B cell (primary cell): ENCODE measurements at places on chromosomes 5 and 9. TPM values are rescaled to one million over a fixed set of nuclear protein-coding genes. Genes with fewer than 3 reads are reported as not detected.

Gene F2RL1
- 0.04 TPM in 2 replicates for polyA plus RNA-seq

Gene DAB2IP
- 0.03 and 1.1 TPM in 2 replicates for polyA plus RNA-seq

GRCh38 chr5:181098762-181099601 lies 32.0 kb downstream of the OR2V1 start:
- H3K36me3 ChIP-seq: no peaks in the 10 kb centered on the region
- DNase-seq: no peak
- H3K4me3 ChIP-seq: no peak overlapping the region
- H3K27me3 ChIP-seq: no peaks in the 10 kb centered on the region

DNA sequence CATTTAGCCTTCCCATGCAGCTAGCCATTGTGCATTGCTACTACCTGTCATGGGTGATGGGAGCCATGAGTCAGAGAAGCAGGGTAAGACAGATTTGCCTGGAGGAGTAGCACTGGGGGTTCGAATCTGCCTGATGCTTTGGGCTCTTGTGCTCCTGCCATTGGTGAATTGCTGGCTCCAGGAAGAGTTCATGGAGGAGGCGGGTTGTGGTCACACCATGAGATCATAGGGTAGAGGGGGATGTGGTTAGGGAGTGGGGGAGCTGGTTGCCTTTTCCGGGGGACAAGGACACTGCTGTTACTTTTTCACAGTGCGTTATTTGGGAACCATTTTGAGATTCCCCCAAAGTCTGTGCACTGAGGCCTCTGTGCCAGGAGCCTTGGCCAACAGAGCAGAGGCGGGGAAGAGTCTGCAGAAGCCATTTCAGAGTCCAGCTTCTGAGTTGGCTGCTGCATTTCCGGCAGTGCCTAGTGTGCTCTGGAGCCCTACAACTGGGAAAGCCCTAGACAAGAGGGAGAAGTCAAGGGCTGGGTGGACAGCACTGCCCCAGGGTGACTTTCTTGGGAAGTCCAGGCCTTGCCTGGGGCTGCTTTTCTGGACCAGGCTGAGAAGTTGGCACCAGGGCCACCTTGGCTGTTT lies 6.2 kb downstream of the ANGPTL2 start:
- no peak overlapping the region for H3K27ac ChIP-seq
- DNase-seq: no peak
- H3K4me3 ChIP-seq: no peak overlapping the region
- peaks cover 25% of the 10 kb centered on the region for H3K4me1 ChIP-seq

DNA sequence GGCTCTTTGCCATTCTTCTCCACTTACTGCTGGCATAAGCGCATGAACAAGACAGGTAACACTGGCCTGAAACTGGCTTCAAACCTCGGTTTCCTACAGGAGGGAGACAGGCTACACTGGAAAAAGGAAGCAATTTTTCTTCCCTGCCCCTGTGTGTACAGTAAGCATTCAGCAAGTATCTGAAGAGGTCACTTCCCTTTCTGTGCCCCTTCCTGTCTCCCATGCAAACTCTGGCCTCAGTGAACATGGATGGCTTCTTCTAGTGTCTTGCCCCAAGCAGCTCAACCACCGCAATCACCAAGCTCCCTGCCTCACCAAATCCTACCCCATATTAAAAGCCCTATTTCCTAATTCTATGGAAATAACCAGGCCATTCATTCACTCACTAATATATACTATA lies 42.4 kb downstream of the SERINC5 start:
- no peaks in the 10 kb centered on the region for H3K36me3 ChIP-seq
- no peak overlapping the region for H3K27ac ChIP-seq
- H3K27me3 ChIP-seq: no peaks in the 10 kb centered on the region
- DNase-seq: no peak
- H3K4me1 ChIP-seq: no peaks in the 10 kb centered on the region
